ENCODE measurements at places on chromosomes 13 and 19.

GRCh38 chr13:36919171-36919832 lies 736 bp downstream of the SMAD9 start:
- DNase-seq = peak; percentile 37

- peak; percentile 57 for DNase-seq
Observed at GRCh38 chr13:50129706-50130122, 114.5 kb downstream of the KCNRG start.

GRCh38 chr19:14558370-14559066 lies 13.3 kb downstream of the NDUFB7 start:
- no peak for DNase-seq

DNA sequence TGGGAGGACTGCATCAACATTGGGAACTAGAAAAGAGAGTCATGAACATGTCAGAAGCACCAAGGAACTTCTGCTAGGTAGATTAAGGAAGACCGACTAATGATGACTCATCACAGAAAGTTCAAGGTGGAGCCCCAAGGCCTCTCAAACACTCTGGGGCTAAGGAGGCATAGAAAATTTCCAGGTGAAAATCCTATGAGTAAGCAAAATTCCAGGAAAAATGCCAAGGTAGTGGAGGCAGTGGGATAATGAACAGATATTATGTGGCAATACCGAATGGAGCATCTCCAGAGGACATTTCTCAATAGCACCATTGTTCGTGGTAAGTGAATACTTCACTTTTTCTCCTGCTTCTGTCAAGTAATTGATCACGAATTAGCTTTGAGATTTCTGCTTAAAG lies 336.5 kb downstream of the MZT1 start:
- DNase-seq = no peak

- peak; percentile 60 for DNase-seq
Observed at GRCh38 chr13:66237411-66238062, 992.6 kb downstream of the PCDH9 start.

DNA sequence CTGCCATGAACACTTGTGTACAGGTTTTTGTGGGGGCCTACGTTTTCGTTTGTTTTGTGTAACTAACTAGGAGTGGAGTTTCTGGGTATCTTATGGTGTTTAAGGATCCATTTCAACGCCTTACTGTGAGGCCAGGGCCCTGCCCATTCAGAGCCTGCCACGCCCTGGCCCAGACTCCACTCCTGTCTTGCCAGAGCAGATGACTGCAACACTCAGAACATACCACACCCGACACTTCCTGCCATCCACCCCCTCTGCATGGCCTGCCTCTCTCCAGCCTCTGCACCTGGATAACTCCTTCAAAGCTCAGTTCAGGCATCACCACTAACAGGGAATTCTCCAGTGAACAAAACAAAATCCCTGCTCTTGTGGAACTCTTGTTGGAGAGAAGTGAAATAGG lies 43.2 kb downstream of the RGCC start:
- DNase-seq = no peak

- no peak for DNase-seq
Observed at GRCh38 chr19:44745341-44745831, 3.1 kb upstream of the BCL3 start.

GRCh38 chr19:38224014-38224862 lies at the start of gene DPF1:
Gene DPF1 (minus strand): TSS chr19:38224222. CDS start chr19:38224142, 80 bp downstream.
- peak; percentile 77 for DNase-seq

- no peak for DNase-seq
Observed at GRCh38 chr13:52112591-52112990, 16.3 kb downstream of the NEK5 start.
